NCI-H1417 treated with DMSO at 0.1 percent for 48 hours (cell line): ENCODE measurements at places on chromosomes 5 and 9.

DNA sequence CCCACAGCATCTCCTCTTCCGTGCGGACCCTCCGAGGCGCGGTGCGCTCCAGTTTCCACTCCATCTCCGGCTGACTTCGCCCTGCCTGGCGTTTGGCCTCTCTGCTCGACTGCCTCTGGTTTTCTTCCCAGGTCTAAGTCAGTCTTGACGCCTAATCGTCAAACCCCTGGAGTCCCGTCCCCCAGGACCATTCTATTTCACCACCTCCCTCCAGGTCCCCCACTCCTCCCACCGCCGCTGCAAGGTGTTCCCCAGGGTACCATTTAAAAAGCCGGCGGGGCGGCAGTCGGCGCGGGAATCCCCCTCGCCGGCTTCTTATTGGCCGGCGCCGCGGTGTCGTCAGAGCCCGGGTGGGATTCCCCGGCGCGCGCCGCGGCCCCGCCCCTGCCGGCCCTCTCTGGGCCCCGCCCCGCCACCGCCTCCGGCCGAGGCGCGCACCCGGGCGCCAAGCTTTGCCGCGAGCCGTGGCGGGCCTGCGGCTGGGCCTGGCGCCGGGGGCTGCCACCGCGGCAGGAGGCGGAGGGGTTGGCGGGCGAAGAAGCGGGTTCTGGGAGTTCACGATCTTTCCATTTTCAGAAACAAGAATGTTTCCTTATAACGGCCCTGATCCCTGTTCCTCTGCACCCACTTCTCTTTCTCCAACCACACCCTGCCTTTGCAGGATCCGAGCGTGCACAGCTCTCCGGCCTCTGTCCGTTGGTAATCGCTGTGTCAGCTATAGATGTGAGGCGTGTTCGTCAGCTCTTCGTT is at the start of gene CDC20B:
TSS of gene CDC20B (minus strand) at position 241 of the 750 bp plus-strand sequence. CDS start at position 64, 177 bp downstream.
- no peak for DNase-seq

DNA sequence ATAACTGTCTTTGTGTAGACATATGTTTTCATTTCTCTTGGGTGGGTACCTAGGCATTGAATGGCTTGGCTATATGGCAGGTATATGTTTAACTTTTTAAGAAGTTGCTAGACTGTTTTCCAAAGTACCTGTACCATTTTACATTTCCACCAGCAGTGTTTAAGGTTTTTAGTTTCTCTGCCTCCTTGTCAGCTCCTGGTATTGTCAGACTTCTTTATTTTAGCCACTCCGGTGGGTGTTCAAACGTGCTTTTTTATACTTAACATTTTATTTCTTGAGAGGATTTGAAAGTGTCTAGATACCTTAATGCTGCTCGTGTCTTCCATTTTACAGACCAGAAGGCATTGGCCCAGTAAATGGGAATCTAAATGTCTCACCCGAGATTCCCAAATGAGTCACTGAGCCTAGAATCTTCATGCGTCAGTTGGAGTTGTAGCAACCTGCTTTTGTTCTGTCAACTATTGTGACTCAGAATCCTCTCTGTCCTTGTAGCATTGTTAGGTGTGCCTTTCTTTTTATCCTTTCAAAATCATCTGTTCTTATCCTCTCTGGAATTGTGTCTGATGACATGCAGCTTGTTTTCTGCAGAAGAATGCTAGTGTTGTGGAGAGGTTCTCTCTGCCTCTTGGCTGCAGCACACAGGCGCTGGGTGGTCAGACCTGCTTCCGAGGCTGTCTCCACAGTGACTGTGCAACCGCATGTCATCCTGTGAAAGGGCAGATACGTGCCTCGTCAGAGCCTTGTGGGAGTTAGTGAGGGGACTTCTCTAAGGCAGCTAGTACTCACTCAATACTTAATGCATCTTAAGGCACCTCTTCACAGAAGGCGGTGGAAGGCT is 291.8 kb downstream of the AOPEP start:
- no peak for DNase-seq

GRCh38 chr9:116284518-116284917 is 130.9 kb downstream of the PAPPA start:
- DNase-seq, result no peak

GRCh38 chr9:69395718-69396117 is 70.7 kb downstream of the ENTREP1 start:
- no peak for DNase-seq

GRCh38 chr5:135551593-135552447 is 16.1 kb upstream of the NEUROG1 start:
- no peak for DNase-seq

DNA sequence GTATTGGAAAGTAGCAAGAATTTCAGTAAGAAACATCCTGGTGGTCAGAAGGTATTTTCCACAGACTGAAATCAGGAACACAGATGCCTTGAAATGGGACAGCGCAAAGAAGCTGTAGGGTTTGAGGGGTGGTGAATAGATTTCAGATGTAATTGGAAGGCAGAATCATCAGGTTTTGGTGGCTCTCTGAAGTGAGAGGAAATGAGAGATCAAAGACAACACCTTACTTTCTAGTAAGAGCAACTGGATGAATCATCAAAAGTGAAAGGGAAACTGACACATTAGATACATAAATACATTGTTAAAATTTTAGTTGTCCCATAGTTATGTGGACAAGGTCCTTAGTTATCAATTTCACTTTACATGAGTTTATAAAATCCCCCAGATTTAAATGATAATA is 188.2 kb upstream of the SLC27A6 start:
- DNase-seq, result no peak

DNA sequence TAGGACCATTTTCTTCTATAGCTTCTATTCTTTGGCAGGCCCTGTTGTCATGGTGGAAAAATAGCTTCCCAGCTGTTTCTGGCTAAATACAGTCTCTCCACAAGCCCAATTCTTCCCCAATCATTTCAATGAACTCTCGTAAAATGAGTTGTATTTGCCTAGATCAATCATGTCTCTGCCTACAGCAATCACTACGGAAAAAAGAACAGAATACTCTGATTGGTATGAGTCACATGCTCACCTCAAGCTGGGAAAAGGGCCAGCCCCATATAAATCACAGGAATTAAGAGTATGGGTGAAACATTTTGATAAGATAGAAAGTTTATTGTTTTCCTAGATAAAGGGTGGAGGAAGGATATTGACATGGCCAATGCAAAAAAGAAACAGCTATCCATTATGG is 711.4 kb downstream of the EFNA5 start:
- DNase-seq, result no peak

DNA sequence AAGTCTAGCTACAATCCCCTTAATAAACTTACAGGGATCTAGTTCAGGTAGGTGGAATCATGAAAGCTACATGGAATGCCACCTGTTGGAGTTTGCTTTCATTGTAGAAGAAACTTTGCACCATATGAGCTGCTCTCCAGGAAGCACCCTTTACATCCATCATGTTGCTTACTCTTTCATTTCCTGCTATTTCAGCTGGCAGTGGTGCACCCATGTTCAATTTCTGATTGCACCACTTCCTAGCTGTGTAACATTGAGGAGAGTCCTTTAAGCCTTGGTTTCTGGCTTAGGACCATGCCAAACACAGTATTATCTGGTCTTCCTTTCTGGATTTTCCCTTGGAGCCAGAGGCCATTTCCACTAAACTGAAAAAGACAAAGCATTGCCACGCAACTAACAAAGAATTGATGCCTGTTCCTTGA is 123.3 kb upstream of the SLC12A2 start:
- DNase-seq, result no peak

GRCh38 chr9:74645007-74645639 is 148.0 kb downstream of the RORB start:
- DNase-seq, result no peak

DNA sequence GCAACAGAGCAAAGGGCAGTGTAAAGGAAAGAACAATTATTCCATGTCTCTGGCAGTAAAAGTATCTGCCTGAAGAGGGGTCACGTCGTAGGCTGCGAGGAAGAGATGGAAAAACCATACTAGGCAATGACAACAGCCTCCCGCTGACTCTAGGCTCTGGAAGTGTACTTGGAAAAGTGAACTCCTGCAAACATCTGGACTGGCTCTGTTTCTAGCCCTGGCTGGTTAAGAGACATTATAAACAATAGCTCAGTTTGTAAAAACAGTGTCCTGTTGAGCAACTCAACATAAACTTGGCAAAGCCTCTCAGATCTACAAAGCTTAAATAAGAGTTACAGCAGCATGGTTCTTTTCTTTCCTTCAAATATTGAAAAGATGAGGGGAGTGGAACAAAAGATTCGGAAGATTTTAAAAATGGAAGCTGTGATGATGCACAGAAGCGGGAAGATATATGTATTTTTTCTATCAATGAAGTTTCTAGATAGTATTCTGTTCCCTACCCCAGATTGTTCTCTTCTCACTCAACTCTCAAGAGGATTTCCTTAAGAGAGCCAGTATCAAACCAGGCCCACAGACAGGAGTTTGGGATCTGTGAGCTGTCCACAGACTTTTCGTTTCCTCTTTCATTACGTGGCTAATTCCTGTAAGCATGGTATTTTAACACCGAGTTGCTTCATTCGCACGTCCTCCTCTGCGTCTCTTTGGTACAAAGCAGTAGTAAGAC is 79.4 kb downstream of the SPTLC1 start:
- DNase-seq, result no peak

- DNase-seq, result no peak
Observed at GRCh38 chr5:84384604-84385575, at the start of gene EDIL3. TSS of gene EDIL3 (minus strand) at chr5:84384880. CDS start at chr5:84384374, 506 bp downstream.
